ENCODE measurements at places on chromosomes 2 and 18.

DNA sequence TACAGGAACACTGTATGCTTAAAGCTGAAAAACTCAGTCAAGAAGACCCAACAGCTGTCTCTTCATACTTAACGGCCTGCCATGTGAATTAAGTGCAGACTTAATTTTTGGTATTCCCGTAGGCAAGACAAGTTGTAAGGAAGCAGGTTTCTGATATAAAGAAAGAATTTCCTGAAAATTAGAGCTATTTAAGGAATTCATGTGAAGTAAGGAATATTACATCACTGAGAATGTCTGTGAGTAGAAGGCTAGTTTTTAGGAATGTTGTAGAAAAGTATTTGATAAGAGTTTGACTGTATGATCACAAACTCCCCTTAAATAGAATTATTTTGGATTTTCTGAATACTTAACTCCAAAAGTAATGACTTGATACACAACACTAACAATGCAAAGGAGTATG, 51.0 kb downstream of the WDR33 start:
- DNase-seq: no peak

DNA sequence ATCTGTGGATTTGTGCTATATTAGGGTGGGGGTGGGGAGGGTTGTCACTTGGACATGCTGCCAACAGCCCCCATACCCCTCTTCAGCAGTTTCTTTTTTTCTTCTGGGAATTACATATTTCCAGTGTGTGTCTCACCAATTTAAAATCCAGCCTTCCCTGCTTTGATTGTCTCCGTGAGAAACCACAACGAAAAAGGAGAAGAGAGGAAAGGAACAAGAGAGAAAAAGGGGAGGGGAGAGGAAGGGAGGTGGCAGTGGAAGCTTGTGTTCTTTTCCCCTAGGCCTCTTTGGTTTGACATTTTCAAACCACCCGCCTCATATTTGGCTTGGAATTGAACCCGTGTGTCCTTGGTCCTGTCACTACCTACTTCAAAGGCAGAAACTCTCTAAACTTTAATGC, 860 bp downstream of the CTNNA2 start:
- DNase-seq: no peak

DNA sequence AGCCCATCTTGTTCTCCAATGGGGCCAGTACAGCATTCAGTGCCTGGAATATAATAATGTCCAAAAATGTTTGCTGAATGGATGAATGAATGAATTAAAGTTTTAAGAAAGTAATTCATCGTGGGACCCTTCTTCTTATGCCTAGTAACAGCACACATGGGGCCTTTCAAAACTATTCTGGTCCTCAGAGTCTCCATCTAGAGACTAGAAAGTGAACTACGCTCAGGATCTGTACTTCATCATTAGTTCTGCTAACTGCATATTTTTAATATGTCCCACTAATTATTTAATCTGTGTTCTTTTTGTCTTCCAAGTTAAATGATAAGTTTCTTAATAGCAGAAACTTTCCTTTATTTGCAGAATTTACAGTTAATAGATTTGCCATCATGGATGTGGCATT, 172.5 kb downstream of the SMAD2 start:
- DNase-seq: no peak

DNA sequence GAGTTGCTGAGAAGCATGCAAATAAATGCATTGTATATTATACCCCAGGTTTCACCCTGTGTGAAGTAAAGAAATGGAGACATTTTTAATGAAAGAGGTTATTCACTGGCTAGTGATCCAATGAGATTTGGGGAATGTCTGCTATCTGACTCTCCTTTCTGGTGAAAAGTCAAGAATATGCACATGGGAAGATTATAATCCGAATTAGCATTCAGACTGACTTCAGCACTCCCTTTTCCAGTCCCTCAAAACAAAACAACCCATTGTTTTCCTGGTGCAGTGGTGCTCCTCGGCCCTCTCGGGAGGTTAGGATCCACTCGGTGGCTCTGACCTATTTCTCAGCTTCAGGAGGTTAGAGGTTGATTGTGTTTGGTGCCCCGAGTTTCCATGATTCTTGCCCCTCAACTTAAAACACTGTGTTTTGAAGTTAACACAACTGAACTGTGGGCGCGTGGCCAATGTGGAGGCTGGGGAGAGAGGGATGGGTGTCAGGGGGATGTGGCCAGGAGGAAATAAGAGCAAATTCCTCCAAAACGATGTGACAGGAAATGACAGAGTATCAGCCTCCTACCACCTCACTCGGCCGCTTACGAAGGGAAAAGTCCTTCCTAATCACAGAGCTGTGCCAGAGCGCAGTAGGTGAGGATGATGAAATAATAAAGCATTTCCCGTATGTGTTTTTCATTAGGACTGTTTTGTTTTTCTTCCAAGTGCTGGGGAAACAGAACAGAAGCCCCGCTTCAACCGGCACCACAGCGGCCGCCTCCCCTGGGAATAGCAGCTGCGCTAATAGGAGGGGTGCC, 440.1 kb downstream of the MTX2 start:
- no peak for DNase-seq

DNA sequence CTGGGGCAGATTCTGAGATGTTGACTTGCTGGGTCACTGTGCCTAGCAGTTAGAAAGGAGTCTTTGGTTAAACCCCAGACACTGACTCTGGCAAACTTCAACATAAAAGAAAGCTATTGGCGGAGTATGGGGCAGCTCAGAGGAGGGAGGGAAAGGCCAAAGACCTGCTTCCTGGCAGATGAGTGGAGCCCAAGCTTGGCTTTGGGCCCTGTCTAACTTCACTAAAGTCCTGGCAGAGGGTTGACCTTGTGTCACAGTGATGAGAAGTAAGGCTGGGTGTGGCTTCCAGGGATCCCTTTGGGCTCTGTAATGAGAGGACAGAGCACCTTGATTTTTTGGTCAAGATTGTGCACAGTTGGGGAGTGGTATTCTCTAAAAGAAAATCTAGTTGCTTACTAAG, 129.8 kb upstream of the SEC11C start:
- DNase-seq: no peak

DNA sequence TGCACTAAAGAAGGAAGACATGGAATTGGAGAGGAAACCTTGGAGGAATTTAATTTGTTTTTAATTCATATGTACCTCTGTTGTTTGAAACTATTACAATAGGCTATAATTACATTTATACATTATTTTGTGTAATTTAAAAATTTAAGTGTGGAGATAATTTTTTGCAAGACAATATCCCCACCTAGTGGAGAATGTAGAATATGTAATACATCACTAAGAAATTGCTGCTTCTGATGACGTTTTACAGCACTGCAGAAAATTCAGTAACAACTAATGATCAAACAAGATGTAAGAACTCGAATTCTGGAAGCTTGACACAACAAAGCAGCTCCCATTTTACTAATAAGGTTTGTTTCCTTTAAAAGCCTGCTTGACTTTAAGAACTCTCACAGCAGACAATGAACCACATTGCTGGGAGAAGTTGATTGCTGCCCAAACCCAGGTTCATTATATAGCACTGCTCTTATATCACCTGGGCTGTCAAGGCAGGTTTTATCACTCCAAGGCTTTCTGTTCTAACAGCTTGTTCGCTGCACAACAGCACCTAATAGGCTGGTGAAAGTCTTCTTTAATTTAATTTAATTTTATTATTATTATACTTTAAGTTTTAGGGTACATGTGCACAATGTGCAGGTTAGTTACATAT, 53.4 kb downstream of the THADA start:
- no peak for DNase-seq

DNA sequence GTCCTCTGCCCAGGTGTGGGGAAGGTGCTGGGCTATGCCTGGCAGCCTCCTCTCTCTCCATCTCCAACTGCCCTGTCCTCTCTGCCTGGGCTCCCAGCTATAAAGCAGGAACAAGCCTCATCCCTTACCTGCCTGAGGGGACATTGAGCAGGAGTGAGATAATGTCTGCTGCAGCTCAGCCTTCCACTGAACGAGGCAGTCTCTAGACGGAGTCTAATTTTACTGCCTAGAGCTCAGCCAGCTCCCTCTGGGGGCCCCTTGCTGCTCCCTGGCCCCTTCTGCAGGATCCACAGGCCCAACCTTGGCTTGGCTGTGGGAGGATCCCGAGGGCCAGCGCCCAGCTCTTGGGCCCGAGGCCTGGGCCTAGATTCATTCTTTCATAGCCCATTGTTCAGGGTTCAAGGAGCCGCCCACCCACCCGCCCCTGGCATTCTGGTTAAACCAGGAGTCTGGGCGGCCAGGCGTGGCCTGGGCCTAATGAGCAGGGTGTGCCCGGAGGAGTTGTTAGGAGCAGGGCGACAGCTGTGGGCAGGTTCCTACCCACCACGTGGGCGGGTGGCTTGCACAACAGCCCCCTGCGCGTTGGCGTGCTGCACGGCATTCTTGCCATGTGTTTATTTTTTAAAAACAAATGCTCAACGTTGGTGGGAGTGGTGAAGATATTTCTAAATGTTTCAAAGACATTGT, 44.6 kb downstream of the FOSL2 start:
- no peak for DNase-seq

DNA sequence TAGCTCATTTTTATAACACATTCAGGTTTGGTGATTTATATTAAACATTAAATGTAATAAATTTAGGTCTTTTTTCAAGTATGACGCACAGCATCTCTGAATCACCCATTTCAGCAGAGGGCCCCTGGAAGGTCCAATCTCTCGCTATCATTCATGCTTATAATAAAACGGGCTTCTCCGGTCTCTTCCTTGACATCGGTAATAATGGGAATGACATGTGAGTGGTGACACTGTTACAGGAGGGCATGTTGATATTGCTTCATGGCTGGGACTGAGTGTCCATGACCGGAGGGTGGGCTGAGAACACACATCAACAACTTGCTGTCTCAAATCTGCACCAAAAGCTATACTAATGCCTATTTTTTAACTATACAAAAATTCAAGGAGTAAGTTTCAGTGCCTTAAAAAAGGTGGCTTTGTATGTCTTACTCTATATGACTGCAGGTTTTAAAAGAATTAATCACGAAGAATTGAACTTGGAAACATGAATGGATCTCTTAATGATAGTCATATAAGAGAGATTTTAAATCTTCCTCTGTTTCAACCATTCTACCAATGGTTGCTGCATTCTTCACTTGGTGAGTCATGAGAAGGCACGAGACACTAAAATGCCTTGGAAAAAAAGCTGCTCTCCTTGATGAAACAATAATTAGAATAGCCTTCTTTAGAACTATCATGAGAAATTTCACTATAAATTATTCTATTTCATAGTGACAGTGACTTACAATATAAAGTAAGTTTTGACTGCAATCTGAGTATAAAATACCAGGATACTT, 101.9 kb upstream of the NRP2 start:
- DNase-seq: no peak

DNA sequence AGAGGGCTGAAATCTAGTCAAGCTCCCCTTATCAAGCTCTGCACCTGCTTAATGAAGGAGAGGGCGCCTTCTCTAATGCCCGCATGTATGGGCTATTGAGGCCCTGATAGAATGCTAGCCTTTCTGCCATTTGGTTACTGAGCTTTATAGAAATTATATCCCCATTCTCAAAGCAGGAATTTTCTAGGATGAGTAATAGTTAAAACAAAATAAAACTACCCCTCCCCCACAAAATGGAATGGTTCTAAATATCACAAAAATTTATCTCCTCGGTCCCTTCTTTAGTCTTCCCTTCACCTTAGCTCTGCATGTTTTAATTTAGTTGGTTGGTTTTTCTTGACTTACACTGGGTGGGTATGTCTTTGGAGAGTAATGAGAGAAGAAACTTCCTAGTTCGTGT, 37.7 kb downstream of the CD28 start:
- no peak for DNase-seq

- no peak for DNase-seq
Measured at GRCh38 chr2:16664809-16665747, 556 bp downstream of the CYRIA start.

- no peak for DNase-seq
Measured at GRCh38 chr2:237483018-237483731, 3.9 kb upstream of the MLPH start.

DNA sequence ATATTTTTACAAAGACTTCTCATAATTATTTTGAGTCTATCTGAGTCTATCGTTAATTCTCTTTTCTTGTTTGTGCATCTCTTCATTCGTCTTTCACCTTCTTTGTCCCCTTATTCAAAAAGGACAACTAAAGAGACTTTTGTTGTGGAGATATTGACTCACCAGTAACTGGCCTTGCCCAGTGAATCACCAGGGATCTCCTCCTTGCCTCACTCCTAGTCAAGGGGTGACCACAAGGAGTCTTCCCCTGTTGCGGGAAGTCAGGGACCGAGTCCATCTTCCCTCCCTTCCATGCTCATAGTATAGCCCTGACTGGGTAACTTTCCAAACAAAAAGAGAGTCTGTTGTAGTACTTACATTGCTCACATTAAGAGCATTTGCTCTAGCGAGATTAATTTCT, 158.9 kb downstream of the NEB start:
- no peak for DNase-seq

DNA sequence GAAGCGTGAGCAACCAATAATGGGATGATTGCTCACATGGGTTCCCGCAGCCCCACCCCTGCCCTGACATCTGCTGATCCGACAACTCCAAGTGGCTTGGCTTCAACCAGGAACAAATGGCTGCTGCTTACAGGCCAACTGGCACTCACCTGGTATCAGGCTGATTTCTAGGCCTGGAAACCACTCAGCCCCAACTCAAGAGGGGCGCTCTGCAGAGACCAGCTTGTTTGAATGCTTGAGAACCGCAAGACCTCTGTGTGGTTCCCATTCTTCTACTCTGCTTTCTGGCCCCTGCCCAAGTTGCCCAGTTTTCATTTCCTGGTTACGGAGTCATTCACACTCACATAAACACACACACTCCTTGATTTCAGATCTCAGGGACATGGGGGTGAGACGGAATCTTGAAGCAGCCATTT, 52.0 kb downstream of the TNP1 start:
- no peak for DNase-seq

GRCh38 chr2:51013933-51014526, 17.9 kb downstream of the NRXN1 start:
- DNase-seq: no peak

- DNase-seq: no peak
Measured at GRCh38 chr2:12636837-12637581, 79.7 kb upstream of the TRIB2 start.

GRCh38 chr2:154549869-154550268, 148.6 kb upstream of the KCNJ3 start:
- DNase-seq: no peak

DNA sequence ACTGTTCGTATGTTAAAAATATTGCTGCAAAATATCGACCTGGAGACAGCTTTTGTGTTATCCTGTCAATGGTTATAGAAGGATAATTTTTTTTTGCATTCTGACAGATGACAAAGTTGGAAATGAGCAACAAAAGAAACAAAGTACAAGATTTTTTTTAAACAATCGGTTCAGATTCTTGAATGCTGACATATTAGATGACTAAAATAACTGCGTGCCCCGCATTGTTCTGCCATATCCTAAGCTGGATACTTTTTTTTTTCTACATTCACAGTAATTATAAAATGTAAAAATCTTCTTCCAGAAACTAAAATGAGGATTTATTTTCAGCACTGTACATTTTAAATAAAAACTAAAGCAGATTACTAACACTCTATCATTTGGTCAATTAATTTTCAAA, 67.1 kb downstream of the ABCG8 start:
- no peak for DNase-seq

GRCh38 chr2:142952793-142953494, 75.5 kb downstream of the KYNU start:
- no peak for DNase-seq

Data from stimulated activated CD8-positive, alpha-beta memory T cell treated with anti-CD3 and anti-CD28 coated beads, Interleukin-7, amount 100 ng/mL, for 1 hour (primary cell).